T-helper 17 cell (primary cell): ENCODE measurements at places on chromosomes 4 and X. TPM values are rescaled to one million over a fixed set of nuclear protein-coding genes. Genes with fewer than 3 reads are reported as not detected.

The FAT4 gene
- total RNA-seq: 0.18 TPM

DNA sequence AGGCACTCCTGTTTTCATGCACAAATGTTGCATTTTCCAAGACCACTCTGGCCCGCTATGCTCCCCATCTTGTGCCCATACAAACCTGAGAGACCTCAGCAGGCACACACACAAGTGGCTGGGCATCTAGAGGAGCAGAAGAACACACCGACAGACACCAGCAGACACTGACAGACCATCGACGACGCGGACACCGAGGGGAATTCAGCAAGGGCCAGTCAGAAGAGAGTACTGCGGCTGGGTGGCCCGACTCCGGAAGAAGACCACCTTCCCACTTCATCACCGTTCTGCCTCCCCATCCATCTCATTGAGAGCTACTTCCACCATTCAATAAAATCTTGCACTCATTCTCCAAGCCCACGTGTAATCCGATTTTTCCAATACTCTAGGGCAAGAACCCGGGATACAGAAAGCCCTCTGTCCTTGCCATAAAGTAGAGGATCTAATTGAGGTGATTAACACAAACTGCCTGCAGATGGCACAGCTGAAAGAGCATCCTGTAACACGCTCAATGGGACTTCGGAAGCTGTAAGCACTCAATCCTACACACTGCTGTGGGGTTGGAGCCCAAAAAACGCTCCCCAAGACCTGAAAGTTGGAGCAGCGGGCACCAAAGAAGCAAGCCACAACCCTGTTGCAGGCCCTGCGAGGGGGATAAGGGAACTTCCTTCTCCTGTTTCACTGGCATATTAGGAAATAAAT, 780.9 kb downstream of the ARAP2 start:
- DNase-seq: no peak

DNA sequence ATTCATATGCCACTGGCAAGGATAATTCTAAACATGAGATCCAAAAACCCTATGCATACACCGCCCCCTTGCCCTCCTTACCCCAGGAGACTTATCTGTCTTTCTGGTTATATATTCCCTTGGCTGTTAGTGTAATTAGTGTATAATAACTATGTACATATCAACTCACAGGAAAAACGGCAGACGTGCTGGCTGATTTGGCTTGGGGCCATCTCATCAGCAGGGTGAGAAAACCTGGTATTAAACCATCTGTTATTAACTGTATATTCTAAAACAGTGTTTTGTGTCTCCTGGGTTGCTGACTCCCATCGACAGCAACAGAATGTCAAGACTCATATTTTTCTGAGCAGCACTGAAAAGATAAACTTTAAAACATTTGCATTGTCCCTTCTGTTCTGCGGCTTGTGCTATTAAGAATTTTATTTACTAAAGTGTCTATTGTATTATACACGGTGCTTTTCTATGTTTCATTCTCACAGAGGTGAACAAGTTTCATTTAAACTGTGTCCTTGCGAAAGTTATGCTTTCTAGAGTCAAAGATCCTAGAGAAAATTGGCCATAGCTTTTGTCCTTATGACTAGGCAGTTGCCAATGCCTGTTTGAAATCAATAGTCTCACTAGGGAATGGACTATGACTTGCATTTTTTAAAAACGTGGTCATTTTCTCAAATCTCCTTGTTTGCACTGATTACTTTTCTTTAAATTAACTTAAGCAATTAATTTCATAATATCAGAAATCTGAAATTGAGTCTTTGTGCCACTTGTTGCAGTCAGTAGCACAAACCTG, 211.5 kb upstream of the MID1 start:
- no peak for DNase-seq

GRCh38 chr4:159367781-159368080, 264.9 kb downstream of the RAPGEF2 start:
- DNase-seq: no peak

DNA sequence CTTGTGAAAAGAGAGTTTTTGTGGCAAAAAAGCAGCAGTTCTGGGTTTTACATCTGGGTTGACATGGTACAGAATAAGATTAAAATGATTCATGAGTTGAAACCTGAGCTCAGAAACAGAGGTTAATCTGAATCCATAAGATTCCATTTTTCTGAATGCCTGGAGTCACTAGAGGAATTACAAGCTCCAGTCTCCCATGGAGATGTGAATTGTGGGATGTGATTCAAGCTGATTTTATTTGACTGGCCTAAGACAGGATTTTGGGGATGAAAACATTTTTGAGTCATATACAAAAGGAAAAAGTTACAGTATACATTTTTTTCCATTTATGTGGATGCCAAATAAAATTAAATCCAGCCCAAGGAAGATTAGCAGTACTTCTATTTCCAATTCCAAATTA, 161.1 kb downstream of the RBM46 start:
- DNase-seq: no peak

The TCEAL2 gene
- 1.1 TPM for total RNA-seq

DNA sequence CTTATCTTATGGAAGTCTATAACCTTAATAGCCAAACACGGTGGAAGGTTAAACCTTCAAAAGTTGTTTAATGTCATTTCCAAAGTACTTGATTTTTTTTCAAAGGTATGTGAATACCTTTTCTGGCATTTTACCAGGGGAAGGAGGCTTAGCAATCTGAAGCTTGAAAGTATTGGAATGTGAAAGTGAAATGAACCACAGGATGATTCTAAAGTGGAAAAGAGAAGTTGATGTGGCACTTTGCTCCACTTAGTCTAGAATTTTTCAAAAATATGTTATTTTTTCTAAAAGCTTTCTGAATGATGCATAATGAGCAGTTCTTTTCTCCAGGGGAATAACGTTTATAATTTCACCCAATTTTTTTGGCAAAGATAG, 19.2 kb downstream of the PI4K2B start:
- no peak for DNase-seq
